ENCODE measurements at places on chromosomes 6 and 20.

DNA sequence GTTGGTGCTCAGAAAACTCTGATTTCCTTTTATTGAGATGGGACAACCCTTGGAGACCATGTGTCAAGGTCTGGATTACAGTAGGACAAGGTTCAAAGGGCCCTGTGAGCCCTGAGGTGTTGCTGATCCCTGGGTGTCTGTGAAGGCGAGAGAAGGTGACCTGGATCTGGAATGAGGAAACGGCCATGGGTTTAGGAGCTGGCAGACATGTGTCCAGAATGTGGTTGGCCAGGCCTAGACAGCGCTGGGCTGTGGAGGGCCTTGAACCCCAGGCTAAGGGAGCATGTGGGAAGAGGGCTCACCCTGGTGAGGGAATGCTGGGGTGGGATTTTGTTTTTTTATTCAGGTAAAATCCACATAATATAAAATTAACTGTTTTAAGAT lies 24.9 kb downstream of the PCMTD2 start:
- no peak for DNase-seq

- no peak for DNase-seq
These were observed 105.9 kb downstream of the PRDM13 start for GRCh38 chr6:99712519-99712918.

DNA sequence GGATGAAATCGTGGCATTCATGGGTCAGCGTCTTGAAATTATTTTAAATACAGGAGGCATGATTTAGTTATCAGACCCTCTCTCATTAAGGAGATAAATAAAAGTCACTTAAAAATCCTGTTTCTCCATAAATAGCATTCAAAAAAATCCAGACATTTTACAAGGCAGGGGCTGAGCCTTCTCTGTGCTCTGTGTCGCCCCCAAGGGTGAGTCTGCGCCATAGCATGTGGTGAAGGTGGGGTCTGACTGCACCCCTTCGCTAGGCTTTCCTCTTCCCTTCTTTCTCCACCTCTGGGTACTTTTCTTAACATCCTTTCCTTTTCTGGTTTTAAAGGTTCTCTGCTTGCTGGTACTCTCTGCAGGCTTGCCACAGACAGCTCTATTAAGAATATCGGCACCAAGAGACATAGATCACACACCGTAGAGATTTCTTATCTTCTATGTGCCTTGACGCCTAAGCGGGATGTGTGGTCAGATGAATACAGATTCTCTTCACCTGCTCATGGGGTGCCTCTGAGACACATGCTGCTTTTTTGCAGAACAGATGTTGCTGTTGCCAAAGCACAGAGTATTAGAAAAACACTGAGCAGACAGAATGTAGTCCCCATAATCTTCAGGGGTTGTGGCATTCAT lies 20.1 kb upstream of the FAM209A start:
- DNase-seq, result no peak

- no peak for DNase-seq
These were observed 279.0 kb upstream of the ID4 start for GRCh38 chr6:19558201-19558600.

DNA sequence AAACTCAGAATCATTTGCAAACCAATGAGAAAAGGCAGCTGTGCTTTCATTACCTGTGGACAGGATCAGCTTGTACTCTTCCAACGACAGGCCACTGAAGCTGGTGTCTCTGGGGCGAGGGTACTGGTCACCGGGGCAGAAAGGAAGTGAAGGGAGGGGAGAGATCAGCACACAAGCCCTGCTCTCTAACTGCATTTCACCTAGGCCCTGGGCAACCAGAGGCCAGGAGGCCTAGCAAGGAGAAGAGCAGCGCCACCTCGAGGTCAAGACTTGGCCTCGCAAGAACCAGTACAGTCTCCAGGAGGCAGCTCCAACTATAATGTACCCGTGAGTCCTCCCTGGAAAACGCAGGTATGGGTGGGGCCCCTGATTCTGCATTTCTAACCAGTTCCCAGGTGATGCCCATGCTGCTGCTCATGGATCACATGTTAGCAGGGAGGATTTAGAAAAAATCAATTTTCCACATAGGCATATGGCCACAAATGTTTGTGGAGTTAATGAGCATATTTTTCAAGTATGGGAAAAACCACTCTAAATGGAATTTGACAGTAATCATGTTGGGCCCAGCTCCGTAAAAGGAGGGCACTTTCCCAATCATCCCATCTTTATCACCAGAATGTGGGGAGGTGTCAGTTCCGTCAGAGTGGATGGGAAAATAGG lies 11.0 kb downstream of the UQCC2 start:
- no peak for DNase-seq

DNA sequence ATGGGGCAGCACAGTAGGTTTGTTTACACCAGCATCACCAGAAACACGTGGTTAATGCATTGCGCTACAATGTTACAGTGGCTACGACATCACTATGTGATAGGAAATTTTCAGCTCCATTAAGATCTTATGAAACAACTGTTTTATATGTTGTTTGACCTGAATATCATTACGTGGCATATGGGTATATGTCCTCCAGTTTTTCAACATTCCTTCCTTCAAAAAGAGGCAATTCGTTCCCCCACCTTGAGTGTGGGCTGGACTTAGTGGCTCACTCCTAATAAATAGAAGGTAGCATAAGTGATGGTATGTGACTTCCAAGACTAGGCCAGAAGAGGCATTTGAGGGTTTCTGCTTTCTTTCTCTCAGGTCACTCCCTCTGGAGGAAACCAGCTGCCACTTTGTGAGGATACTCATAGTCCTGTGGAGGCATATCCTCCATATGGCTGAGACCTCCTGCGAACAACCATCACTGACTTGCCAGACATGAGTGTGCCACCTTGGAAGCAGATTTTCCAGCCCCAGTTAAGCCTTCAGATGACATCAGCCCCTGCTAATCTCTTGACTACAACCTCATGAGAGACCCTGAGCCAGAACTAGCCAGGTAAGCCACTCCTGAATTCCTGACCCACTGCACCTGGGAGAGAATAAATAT lies 2.3 kb upstream of the TRAM2 start:
- DNase-seq, result no peak

DNA sequence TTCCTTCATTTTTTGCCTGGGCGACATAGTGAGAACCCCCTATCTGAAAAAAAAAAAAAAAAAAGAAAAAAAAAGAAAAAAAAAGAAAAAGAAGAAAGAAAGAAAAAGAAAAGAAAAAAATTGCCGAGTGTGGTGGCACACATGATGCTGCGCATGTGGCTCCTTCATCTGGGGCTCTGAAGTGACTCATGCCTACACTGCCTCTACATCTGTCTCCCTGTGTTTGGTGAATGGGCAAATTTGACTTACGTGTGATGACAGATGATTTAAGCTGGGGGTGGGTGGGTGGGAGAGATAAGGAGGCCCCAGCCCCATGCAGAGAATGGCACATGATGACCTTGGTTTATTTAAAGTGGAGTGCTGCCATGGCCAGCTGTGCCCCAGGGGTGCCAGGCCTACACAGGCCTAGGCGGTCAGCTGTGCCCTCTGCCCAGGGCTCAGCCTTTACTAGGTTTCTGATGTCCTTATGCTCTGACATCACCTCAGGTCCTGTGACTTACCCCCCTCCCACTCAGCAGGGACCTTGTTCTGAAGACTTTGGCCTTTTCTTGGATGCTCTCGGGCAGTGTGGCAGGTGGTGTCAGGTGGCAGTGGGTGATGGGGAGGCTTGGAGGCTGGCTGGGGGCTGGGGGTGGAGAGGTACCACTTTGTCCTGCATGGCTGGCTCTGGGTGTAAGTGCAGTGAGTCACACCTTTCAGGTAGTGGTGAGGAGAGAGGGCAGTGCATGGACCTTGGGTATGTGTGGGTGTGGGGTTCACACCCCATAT lies 41.1 kb downstream of the VEGFA start:
- DNase-seq, result no peak

DNA sequence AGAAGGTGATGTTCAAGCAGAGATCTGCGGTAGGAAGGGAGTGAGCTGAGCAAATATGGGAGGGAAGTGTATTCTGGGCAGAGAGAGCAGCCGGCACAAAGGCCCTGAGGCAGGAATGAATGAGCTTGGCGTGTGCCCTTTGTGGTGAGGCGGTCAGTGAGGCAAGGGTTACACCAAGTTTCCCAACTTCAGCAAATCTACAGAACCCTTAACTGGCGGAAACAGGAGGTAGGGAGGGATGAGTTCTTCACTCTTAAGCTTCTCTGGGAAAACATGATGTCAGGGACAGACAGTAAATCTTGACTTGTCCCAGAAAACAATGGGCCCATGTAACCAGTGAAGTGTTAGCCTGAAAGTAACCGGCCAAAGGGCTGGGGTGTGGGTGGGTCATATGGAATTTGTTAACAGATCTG lies 97.1 kb upstream of the PTPN1 start:
- no peak for DNase-seq

- no peak for DNase-seq
These were observed 222.1 kb downstream of the TMEM200A start for GRCh38 chr6:130587778-130588520.

- DNase-seq, result no peak
These were observed 58.3 kb downstream of the COL12A1 start for GRCh38 chr6:75147512-75147911.

- no peak for DNase-seq
These were observed 91.7 kb downstream of the YTHDF1 start for GRCh38 chr20:63124092-63124781.
